ENCODE measurements at places on chromosomes 6 and 20. TPM values are rescaled to one million over a fixed set of nuclear protein-coding genes. Genes with fewer than 3 reads are reported as not detected.

FKBP5 gene
- total RNA-seq = 40.0 TPM

NTSR1 gene
- total RNA-seq = 0.05 TPM

HFE gene
- total RNA-seq = 6.2 TPM

CCDC170 gene
- not detected for total RNA-seq

DNA sequence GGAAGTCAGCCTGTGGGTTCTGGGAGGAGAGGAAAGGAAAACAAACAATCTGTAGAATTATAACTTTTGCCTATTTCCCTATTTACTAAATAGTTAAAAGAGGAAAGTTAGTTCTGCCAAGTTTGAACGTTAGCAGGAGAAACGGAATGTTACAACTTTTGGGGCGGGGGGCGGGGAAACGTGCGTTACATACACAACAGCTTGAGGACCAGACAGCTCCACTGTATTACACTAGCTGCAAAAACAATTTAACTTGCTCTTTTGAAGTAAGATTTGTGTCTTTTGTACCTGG lies 498 bp upstream of the PRDM1 start:
- DNase-seq = no peak

DNA sequence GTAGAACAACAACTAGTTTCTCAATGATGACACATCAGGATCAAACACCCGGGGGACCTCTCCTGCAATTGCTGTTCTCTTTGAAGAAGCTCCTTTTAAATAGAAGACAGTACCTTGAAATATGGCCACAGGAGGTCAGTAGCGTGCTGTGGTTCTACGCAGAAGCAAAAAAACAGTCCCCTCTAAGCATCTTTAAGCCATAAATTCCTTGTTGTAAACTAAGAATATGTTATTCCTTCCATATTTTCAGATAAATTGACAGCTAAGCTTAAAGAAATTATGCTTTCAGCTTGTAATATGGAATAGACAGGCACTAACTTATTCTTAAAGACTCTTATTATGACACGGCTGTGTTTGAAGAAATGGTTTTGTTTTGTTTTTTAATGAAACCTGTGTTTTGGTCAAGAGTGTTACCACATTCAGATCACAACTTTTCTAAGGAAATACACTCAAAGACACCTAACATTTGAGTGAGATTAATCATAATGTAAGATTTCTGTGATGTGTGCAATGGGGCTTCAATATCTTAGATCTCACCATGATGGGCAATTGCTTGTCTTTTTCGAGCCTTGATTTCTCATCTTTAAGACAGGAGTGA lies 49.7 kb upstream of the IL20RA start:
- DNase-seq = peak; percentile 82

GRCh38 chr6:107657755-107658461 lies 166.2 kb downstream of the SCML4 start:
- DNase-seq = peak; percentile 79

DNA sequence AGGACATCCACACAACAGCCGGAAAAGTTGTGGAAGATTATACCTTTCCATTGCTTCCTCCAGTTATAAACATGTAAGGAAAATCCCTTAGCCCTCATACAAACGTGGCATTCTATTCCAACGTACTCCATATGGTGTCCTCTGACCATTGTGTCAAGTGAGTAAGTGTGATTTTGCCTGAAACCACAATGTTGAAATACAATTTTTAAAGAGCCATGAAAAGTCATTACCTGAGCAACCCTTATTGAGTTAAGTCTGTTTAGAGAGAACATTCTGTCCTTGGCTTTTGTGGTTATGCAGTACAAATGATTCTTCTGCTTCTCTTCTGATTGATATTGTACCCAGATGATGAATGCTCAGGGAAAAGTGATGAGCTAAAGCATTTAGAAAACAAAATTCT lies 530.1 kb downstream of the HAO1 start:
- DNase-seq = no peak

- peak; percentile 53 for DNase-seq
Measured at GRCh38 chr6:52020945-52021570, 66.4 kb downstream of the PKHD1 start.

- DNase-seq = peak; percentile 37
Measured at GRCh38 chr20:21303872-21304586, 898 bp downstream of the XRN2 start.

- no peak for DNase-seq
Measured at GRCh38 chr6:132268209-132268608, 133.1 kb downstream of the MOXD1 start.

GRCh38 chr6:30480536-30481156 lies 8.7 kb upstream of the HLA-E start:
- no peak for DNase-seq

DNA sequence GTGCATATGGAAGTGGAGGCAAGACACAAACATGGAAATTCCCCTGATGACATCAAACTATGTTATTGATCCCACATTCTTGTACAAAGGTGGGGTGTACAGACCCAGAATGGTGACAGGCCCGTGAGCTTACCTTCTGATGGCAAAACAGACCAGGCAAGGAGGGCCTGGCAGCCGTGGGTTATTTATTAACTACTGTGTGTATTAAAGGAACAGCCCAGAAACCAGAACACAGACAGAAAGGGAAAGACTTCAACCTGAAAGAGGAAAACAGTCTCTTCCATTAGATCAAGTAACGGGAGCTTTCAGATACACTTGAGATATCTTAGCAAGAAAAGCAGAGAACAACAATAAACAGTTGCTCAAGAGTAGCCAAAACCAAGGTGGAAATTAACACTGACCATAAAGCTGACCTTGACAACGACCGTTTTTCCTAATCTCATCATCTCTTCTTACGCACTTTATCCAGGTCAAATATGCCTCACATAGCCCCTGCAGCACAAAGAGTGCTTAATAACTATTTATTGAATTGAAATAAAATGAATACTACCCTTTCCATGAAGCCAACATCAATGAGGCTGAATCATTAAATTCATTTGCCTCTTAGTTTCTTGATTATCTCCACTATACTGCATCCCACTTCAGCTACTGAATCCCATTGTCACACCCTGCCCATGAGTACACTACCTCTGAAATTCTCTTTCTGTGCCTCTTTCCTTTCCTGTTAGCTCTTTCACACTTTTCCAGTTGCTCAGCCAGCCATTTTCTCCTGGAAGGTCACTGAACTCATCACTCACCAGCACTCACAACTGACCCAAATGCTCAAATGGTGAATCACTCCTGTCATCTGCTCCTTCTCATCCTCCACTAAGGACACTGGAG lies 67.4 kb downstream of the MOXD1 start:
- peak; percentile 69 for DNase-seq
